Stimulated activated CD8-positive, alpha-beta memory T cell treated with anti-CD3 and anti-CD28 coated beads, Interleukin-4, amount 100 ng/mL, for 1 hour (primary cell): ENCODE measurements at places on chromosomes 13 and 19.
A peak's percentile ranks its signal among the peaks of the same experiment; 100 is the strongest.

GRCh38 chr19:1455336-1456120 lies 5.6 kb downstream of the APC2 start:
- no peak for DNase-seq

- no peak for DNase-seq
These were observed 5.9 kb downstream of the IGLON5 start for GRCh38 chr19:51317376-51317775.

- DNase-seq: no peak
These were observed 4.3 kb downstream of the GDF15 start for GRCh38 chr19:18390065-18390907.

GRCh38 chr19:44303320-44303719 lies 1.5 kb downstream of the ZNF235 start:
- no peak for DNase-seq

DNA sequence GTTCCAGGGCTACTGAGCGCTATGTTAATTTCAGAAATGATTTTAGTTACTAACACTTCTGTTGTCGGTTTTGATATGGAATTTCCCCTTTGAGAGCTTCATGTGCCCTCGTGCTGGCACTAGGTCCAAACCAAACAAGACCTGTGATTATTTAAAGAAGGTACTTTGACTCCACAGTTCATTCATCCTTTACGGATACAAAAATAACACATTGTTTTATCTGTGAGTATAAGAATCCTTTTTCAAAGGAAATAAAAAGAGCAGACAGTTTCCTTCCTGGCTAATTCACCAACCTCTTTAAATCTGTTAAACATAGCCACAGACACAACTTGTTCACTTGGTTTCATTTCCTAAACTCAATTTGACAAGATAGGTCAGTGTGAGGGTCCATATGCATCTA lies 141.2 kb downstream of the FLT1 start:
- no peak for DNase-seq

DNA sequence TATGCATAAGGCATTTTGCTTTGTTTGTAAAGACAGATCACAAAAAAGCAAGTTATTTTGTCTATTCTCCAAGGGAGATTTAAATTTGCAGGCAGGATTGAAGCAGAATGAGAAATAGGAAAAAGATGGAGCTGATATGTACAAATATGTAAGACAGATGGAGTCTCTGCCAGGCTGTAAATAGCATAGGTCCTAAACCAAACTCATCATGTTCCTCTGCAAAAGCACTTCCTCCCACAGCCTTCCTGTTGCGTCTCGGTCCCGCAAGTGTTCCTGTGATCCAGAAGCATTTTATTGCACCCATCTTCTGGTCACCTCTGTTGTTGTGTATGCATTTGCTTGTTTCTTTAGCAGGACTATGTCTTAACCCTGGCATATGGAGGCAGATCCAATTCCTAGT lies 95.7 kb upstream of the CLDN10 start:
- no peak for DNase-seq

- DNase-seq: peak; percentile 64
These were observed 7.3 kb upstream of the TLE2 start for GRCh38 chr19:3036119-3036976.

DNA sequence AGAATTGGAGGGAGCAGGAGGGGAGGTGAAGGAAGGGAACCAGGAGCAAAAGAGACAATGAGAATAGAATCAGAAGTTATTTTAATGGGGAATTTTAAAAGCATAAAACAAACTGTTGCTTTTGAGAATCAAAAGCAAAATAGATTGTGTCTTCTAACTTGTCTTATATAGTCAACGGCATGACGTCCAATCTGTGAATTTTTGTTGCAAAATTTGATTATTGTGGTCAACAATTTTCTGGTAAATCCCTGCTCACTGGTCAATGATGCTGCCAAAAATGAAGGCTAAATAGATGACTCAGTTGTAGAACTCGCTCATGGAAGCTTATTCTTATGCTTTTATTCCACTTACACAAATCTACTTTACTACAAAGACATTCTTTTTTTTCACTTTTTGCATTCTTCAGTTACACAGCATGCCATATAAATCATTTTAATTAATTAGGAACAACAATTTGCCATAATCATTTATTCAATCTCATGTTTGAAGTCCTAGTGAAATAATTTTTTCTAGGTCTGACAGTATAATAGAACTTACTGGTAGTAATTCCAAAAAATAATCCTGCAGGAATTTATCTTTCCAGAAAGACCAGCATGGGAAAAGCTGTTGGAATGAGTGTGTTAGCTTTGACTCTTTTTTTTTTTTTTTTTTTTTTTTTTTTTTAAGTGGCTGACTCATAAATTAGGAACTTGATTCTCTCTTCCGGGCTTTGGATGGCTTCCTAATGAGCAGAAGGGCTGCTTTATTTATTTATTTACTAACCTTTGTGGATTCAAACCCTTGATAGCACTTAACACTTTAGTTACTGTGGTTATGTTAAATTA lies 256.9 kb downstream of the SPRY2 start:
- DNase-seq: no peak

DNA sequence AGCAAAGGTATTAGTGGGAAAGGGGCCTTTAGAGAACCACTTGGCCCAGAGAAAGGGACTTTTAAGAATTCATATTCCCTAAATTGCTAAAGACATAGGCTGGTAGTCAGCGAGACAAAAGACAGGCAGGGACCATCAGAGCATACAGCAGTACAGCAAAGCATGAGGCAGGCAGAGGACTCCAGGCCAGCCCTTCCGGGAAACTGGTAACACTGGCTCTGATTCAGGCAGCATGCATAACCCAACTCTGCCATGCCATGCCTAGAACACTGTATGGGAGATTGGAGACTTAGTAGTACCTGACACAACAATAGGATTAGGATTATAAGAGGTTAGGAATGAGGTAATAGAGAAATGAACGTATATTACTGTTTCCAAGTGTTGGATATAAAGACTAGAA lies 34.9 kb downstream of the CAB39L start:
- DNase-seq: no peak

DNA sequence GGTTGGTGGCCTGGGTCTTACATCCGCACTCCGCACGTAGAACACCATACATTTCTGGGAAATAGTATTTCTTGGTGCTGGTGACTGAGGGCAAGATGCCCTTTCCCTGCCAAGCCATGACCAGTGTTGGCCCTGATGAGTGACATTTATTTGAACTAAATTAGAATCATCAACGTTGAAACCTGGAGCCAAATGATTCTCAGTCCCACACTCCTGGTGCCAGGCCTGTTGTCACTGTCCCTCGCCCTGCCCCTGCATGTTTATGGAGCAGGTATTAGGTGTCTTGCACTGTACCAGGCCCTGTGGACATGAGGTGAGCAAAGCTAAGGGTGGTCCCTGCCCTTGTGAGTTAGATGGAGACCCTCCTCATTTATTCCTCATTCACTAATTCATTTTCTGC lies 5.8 kb downstream of the CHST8 start:
- no peak for DNase-seq

- DNase-seq: no peak
These were observed 28.9 kb upstream of the PABPC3 start for GRCh38 chr13:25067064-25067463.

- DNase-seq: peak; percentile 50
These were observed 1.8 kb upstream of the APOE start for GRCh38 chr19:44903602-44904425.

- no peak for DNase-seq
These were observed 15.7 kb downstream of the COMMD6 start for GRCh38 chr13:75521956-75522355.

DNA sequence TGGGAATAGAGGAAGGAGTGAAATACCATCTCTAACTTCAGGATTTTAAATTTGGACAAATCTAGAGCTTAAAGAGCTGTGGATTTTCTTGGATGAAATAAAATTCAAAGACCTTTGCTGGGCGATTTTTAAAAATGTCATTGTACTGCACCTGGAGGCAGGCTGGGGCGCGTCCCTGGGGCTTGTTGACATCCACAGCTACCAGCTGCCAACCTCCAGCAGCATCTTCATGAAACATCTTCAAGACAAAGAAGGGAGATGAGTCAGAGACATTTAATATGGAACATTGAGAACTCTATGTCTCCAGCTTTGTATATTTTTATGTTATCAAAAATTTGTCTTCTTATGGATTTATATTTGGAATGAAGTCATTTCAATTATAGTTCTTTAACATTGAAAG lies 132.5 kb downstream of the NALCN start:
- DNase-seq: no peak

DNA sequence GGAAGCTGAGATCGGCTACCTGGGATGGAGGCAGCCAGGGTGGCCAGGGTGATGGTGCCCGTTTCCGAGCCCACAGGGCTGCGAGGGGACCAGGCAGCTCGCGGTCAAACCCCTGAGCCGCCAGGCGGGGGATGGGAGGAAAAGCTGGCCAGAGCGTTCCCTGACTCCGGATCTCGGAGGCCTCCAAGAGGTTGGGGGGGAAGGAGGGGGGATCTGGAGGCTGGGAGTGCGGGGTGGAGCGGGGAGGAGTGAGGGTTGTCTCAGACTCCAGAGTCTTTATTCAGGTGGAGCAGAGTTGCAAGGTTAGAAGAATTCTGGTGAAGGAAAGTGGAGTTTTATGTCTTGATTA lies 1.1 kb downstream of the CACNG7 start:
- no peak for DNase-seq

GRCh38 chr13:113672002-113672651 lies 5.1 kb downstream of the GRK1 start:
- DNase-seq: no peak

- no peak for DNase-seq
These were observed 418.2 kb downstream of the KLF12 start for GRCh38 chr13:73715911-73716510.

DNA sequence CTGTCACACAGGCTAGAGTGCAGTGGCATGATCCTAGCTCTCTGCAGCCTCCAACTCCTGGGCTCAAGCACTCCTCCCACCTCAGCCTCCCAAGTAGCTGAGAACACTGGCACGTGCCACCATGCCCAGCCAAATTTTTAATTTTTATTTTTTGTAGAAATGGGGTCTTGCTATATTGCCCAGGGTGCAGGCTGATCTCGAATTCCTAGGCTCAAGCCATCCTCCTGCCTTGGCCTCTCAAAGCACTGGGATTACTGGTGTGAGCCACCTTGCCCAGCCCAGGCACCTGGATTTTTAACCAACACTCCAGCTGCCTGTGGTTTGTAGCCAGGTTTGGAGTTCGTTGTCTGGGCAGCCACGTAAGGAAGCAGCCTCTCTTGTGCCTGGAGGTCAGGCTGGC lies 9.3 kb upstream of the PEPD start:
- DNase-seq: no peak

DNA sequence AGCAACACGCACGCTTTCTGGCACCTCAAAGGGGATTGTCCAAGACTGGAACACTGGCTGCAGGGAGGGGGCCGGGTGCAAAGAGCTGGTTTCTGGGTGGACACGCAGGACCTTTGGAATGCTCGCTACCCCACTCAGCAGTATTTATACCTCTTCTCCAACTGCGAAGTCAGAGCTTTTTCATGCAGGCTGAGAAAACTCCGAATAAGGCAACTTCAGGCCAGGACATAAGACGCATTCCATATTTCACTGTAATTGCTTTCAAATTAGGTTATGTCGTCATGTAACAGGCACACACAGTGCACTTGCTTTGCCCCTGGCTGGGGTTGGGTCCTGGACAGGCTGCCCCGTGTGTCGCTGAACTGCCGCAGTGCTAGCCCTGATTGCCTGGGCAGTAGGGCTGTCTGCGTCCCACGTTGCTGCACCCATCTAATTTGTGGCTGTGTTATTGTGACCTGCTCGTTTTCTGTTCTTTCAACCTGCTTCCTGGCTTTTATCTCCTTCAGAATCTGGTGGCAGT lies 44.5 kb downstream of the ACTN4 start:
- DNase-seq: no peak

GRCh38 chr19:29805031-29805965 lies 6.5 kb upstream of the CCNE1 start:
- no peak for DNase-seq

GRCh38 chr13:28179974-28180373 lies 41.6 kb downstream of the PAN3 start:
- DNase-seq: no peak

DNA sequence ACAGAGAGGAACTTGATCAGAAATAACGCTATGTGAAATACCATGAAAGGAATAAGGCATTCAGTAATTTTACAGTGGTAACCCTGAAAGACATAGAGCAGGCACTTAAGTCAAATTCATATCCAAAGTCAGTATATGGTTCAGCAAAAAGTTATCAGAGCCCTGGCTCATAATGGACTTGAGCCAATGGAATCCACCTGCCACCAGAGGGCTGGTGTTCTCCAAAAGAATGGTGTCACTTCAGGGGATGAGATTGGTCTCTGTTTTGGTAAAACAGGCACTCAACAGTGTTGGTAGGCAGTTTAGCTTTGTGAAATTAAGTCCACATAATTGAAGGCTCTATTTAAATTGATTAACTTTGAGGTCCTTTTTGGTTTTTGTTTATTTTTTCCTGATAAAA lies 93.9 kb downstream of the LIG4 start:
- no peak for DNase-seq

DNA sequence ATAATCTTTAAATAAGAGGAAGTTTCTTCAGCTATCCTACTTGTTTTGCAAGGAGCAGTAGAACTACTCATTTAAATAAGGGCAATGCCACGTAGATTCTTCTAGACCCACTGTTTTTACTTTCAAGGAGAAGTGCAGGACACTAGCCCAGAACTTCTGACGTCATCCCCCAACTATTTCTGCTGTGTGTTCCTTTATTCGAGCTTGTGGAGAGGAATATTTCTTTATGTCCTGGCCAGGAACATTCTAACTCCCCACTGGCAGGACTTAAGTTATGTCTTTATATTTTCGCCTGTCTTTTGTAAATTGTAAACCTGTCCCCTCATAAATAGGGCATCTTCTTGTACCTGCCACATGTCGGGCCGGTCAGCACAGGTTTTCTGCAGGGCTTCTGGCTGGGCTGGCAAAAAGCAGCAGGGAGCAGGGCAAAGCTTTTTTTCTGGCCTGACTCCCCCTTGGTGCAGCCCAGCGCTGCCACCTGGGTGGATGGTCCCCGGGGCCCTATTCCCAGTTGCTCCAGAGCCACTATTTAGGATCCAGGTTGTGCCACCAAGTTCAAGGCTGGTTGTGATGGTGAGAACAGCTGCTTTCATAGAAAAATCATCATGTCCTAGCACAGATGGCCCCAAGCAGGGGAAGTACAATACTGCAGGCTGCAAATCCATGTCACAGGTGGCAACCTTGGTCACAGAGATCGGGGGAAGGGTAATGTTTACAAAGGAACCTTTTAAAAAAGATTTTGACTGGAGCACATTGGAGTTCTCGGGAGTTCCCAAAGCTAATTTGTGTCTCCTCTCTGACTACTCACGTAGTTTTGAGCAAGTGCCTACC lies 1.8 kb downstream of the MBNL2 start:
- no peak for DNase-seq

GRCh38 chr19:57872450-57872849 lies 16.4 kb downstream of the ZNF814 start:
- DNase-seq: no peak

DNA sequence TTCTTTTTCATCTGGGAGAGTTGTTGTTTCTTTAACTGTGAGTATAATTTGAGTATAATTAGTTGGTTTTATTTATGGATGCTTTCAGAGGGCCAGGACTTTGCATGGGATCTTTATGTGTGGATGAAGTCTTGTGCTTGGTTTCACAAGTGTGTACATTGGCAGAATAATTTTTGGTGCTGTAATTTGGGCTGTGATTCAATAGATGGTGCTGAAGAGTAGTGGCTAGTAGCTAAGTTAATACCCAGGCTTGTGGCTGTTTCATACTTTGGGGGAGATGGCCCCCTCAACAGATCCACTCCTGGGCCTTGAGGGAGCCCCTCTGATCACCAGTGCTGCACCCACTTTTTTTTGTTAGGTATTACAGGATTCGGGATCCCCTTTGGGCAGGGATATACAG lies 1142.4 kb downstream of the SLITRK1 start:
- DNase-seq: no peak
